ENCODE measurements at places on chromosomes 16 and 17.

DNA sequence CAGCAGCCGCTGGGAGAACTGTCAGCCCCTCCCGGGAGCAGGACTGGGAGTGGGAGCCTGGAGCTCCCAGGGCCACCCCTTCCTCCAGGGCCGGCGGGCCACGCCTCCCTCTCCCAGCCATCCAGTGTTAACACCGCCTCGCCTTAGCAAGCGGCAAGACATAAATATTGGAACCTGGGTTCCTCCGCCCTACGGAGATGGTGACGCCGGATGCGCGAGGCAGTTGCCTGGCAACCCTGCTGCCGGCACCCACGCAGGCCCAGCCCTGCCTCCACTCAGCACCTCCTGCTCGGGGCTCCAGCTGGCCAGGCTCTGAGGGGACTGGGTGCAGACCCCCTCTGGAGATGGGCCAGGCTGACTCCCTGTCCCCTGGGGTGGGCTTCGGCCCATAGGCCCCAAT is 27.4 kb upstream of the CACNA1H start:
- no peak for DNase-seq

- DNase-seq = no peak
These were observed 20.7 kb downstream of the DRC3 start for GRCh38 chr17:17993366-17993765.

DNA sequence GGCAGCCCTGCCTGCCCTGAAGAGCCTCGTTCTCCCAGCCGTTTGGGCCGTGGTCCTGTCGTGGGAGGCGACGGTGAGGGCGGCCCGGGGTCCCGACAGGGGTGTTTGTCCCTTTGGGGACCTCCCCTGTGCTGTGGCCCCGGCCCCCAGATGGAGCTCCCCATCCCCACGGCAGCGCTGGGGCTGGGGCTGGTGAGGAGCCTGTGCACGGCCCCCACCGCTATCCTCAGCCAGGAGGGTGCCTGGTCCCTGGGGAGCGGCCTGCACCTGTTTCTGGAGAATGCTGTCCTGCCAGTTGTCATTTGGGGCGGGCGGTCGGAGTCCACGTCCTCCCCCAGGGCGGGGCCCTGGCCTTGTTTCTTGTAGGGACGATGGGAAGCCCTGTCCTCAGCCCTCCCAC is 6.6 kb downstream of the CAPN15 start:
- DNase-seq = peak; percentile 34

GRCh38 chr17:76672270-76672851 is 28.8 kb upstream of the ST6GALNAC1 start:
- no peak for DNase-seq

- DNase-seq = no peak
These were observed 273.4 kb downstream of the CEP112 start for GRCh38 chr17:65918500-65918899.

GRCh38 chr17:7789131-7789530 is 44.9 kb upstream of the KDM6B start:
- DNase-seq = no peak

DNA sequence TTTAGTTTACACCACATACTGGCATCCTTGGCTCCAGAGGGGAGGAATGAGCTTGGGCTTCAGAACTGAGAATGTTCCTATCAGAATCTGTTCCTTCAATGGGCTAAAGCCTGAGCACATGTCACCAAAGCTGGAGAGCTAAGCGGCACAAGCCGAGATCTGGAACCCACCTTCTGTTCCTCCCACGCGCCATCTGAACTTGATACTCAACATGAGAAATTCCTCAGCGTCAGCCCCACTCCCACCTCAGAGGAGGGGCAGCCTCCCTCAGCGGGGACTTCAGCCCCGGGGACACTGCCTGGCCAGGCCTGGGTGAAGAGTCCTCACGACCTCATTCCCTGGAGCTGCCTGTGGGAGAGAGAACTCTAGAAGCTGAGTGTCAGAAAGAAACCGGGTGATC is 22.8 kb upstream of the SLC47A1 start:
- no peak for DNase-seq

- no peak for DNase-seq
These were observed 6.6 kb upstream of the SETD6 start for GRCh38 chr16:58508671-58509251.

GRCh38 chr17:70206361-70207010 is 37.2 kb downstream of the KCNJ2 start:
- no peak for DNase-seq

- no peak for DNase-seq
These were observed 125.3 kb downstream of the ANKRD11 start for GRCh38 chr16:89365044-89365467.

GRCh38 chr17:19448341-19449268 is 37.6 kb downstream of the RNF112 start:
- DNase-seq = no peak

DNA sequence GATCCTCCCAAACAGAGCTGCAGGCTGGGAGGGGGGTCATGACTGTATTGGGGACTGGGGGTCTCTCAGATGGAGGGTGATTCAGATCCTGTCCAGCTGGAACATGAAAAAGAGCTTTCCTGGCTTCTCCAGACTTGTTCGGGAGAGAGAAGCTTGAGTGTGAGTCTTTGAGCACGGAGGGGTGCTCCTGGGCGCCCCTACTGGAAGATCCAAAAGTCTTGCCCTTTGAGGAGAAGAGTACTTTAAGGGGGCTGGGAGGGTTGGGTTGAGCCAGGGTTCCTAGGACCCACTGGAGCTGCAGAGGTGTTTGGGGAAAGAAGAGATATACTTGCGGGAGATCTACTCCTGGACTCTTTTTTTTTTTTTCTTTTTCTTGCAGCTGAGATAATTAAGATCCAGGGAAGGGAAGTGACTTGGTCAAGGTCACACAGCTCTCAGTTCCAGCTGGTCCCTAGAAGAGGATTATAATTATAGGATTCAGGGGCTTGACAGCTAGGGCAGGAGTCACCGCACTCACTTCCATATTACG is 8.4 kb downstream of the RARA start:
- no peak for DNase-seq
